SW 1271 (cell line): ENCODE measurements at places on chromosomes 6 and 20.
A peak's percentile ranks its signal among the peaks of the same experiment; 100 is the strongest.

DNA sequence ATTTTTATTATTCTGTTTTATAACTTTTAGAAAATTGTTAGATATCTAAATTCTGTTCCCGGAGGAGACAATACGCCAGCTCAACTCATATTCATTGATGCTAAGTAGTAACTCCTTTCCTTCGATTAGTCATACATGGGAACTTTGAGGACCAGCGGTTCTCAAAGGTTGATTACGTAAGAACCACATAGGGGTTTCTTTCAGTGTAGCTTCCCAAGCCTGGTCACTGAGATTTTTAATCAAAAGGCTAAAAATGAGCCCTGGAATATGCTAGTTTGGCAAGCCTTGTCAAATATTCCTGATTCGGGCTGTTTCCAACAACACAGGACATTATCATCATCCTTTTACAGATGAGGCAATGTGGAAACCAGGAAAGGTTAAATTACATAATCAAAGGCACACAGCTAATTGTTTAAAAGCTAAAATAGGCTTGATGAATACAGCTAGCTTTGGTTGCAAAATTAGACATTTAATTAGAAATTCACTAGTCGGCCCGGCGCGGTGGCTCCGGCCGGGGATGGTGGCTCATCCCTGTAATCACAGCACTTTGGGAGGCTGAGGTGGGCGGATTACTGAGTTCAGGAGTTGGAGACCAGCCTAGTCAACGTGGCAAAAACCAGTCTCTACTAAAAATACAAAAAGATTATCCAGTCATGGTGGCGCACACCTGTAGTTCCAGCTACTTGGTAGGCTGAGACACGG is 14.6 kb upstream of the MEI4 start:
- no peak for DNase-seq

GRCh38 chr20:44866703-44867335 is 18.7 kb upstream of the YWHAB start:
- no peak for DNase-seq

- no peak for DNase-seq
These were observed 121.4 kb upstream of the CLDN20 start for GRCh38 chr6:155142168-155143028.

- no peak for DNase-seq
These were observed 43.8 kb upstream of the LAMA4 start for GRCh38 chr6:112298021-112298745.

- no peak for DNase-seq
These were observed 9.5 kb upstream of the UQCC2 start for GRCh38 chr6:33720998-33721397.

GRCh38 chr6:156783958-156784357 is 6.8 kb downstream of the ARID1B start:
- no peak for DNase-seq

GRCh38 chr6:166786704-166787293 is 159.7 kb upstream of the RPS6KA2 start:
- peak; percentile 3 for DNase-seq

- DNase-seq: no peak
These were observed 787 bp downstream of the JPH2 start for GRCh38 chr20:44186201-44186600.

DNA sequence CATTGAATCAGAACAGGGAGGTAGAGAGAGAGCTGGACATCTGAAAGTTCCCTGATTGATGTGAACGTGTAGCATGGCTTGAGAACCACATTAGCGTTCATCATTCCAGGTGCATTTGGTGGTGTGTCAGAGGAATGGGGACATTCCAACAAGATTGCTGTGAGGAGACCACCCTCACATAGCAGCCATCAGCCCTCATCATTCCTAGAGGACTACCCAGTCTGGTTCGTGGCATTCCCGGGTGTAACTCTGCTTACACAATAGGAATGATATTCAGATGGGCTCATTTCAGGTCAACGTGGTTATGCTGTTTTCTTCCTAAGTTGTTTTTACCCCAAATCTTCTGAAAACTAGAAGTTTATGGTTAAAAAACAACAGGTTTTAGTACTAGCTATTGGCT is 62.2 kb upstream of the KLHL31 start:
- no peak for DNase-seq
